ENCODE measurements at places on chromosomes 2 and 18.

- no peak for DNase-seq
Measured at GRCh38 chr2:160253440-160254188, 53.5 kb upstream of the ITGB6 start.

DNA sequence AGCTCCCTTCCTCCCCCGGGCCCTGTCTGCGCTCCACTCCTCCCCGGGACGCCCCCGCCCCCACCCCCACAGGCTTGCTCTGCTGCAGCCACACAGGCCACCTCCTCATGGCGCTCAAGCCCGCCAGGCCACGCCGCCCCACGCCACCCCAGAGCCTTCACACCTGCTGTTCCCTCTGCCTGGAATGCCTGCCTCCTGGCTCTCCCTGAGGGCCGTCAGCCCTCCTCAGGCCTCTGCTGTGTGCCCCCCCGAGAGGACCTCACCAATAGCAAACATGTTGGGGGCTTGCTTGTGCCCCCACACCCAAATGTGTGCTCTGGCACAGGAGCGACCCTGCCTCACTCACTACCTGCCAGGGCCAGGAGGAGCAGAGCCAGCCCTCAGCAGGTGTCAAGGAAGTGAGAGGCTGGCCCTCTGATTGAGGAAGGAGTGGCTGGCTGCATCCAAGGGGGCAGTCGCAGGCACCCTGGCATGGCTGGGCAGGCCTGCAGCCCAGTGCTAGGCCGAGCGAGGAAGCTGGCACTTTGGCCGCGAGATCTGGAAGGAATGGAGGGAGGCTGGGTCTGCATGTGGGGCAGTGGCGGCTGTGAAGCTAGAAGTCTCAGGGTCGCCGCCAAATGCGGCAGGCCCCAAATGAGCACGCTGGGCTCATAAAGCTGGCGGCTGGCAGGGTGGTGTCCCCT lies 86.5 kb downstream of the INHBB start:
- no peak for DNase-seq

- DNase-seq, result no peak
Measured at GRCh38 chr2:70931376-70932000, 4.2 kb upstream of the ATP6V1B1 start.

GRCh38 chr18:67496469-67496868 lies 20.1 kb downstream of the DSEL start:
- no peak for DNase-seq

- no peak for DNase-seq
Measured at GRCh38 chr18:33833842-33834241, 255.8 kb downstream of the ASXL3 start.

Data from PC-9 (cell line).